ENCODE measurements at places on chromosomes 2 and 18.

- no peak for DNase-seq
Observed at GRCh38 chr2:173393186-173393585, 38.5 kb downstream of the CDCA7 start.

DNA sequence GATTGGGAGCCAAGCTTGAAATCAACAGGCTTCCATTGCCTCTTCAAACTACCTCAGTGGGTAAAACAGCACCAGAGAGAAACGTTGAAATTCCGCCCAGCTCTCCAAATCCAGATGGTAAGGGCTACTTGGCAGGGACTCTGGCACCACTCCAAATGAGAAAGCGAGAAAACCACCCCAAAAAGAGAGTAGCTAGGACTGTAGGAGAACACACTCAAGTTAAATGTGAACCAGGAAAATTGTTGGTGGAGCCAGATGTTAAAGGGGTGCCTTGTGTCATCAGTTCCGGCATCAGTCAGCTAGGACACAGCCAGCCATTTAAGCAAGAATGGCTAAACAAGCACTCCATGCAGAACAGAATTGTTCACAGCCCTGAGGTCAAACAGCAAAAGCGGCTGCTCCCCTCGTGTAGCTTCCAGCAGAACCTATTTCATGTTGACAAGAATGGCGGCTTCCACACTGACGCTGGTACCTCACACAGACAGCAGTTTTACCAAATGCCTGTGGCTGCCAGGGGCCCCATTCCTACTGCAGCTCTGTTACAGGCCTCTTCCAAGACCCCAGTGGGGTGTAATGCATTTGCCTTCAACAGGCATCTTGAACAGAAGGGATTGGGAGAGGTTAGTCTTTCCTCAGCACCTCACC is 167.3 kb downstream of the ASXL3 start:
- DNase-seq = no peak

DNA sequence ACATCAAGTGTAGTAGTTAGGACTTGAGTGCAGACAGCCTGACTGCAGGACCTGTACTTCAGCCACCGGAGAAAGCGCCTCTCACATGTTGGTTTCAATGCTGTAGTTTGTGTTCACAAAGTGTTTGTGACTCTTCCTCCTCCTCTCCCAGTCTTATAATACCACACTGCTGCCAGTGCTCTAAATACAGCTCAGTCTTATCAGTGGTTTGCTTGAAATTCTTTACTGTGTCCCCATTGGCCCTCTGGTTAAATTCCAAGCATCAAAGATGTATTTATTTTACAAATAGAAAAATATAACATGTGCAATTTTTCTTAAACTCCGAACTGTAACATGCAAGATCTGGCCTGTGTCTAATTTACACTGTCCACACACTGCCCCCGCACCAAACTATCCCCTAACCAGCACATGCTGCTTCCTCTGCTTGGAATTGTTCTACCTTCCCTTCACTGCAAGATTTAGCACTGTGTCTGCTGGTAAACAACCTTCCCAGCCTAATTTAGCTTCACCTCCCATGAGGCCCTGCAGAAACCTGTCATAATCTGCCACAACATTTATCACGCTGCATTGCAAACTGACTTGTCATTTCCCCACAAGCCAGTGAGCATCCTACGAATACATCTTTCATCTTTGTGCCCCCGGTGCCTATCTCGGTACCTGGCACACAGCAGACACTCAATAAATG is 77.1 kb downstream of the SUMO1 start:
- no peak for DNase-seq

GRCh38 chr2:223306371-223306770 is 254.4 kb downstream of the KCNE4 start:
- DNase-seq = no peak

- no peak for DNase-seq
Observed at GRCh38 chr2:226180281-226180884, 619.2 kb downstream of the IRS1 start.

DNA sequence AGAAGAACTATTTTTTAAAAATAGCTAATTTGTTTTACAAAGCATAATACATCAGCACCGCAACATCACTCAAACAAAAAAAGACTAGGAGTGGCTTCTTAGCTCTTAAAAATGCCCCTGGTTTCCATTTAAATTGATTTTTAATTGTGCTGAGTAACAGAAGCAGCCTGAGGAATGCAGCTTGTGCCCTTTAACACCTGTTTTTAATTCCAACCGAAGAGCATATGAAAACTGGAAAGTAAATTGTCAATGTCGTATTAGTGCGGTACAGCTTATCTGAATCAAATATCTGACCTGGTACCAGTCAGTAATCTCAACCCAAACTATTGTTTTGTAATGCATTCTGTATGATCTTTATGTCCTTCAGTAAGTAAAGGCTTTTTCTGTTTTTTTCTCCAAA is 13.2 kb upstream of the CD302 start:
- no peak for DNase-seq

- no peak for DNase-seq
Observed at GRCh38 chr2:2623939-2624338, 292.9 kb upstream of the MYT1L start.

- DNase-seq = no peak
Observed at GRCh38 chr2:60605866-60606265, 52.4 kb upstream of the BCL11A start.

GRCh38 chr2:71156573-71156972 is 26.1 kb downstream of the MPHOSPH10 start:
- DNase-seq = no peak

DNA sequence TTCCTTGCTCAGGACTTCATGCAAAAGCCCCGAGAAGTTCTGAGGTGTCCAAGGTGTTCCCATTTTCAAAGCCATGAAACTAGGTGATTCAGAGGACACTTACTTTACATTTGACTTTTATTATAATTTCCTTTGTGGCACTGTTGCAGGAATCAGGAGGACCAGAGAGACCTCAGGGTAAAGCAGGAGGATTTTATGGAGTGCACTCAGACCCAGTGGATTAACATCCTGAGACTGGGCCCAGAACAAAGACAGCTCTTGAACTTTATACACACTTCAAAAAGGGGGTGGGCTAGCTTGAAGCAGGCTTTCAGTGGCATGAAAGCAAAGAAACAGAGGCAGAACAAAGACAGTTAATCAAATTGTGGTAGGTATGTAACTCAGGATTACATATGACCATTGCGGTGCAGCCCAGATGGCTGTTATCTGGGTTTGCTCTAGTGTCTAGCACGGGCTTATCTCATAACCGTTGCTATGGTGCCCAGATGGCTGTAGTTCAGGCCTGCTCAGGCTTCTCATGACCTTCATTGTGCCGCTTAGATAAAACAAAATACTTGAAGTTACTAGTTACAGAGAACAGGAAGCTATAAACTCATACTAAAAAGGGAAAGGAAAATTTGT is 39.4 kb downstream of the TMEM182 start:
- no peak for DNase-seq

GRCh38 chr2:233429175-233429897 is 75.0 kb downstream of the DGKD start:
- no peak for DNase-seq

DNA sequence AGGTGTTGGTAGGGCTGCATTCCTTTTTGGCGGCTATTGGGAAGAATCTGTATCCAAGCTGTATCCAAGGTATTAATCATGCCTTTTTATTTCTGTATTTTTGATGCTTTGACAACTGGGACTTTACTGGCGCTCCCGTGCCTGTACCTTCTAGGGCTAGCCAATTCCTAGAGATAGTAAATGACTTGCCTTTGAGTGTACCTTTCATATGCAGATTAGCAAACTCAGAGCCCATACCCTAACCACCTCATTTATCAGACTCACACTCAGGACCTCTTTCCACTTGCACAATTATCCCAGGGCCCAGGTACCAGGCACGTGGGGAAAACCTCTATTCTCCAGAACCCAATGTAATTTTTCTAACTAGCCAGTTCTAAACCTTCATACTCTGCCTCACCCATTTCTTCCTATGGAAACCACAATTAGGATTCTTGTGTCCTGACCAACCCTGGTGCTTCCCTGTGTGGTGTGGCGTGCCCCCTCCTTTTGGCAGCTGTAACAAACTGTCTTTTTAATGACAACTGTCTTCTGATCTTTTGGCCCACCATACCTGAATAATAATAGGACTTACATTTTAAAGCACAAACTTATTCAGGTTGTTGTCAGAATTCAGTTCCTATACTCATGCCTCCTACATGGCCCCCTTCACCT is 65.8 kb upstream of the PNPT1 start:
- DNase-seq = no peak

DNA sequence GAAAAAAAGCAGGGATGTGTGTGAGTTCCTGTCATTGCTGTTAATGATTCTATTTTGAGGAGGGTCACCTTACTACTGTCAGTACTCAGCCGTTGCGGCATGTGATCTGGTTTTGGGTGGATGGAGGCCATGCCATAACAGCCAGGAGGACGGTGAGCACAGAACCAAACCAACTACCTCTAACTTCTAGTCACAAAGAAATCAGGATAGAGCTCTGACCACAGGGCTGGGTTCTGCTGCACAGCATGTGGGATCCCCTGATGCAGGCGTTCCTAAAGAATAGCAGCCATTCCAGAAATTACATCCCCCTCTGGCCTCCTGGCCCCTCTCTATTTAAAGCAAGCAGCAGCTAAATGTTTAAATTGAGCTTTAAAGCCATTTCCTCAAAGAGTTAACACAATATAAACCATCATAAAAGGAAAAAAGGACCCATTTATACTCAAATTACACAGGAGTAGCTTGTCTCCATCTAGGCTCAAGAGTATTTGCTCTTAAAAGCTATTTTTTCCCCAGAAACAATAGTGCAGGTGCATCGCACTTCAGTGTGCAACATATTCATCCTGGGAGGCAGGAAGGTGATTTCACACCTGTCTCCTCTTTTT is 786.4 kb downstream of the RNF144A start:
- DNase-seq = no peak

GRCh38 chr2:164542581-164543021 is 78.7 kb downstream of the GRB14 start:
- no peak for DNase-seq

GRCh38 chr2:145919477-145919876 is 1399.6 kb upstream of the ZEB2 start:
- no peak for DNase-seq

GRCh38 chr2:36513661-36514060 is 84.3 kb downstream of the FEZ2 start:
- DNase-seq = no peak

GRCh38 chr2:125167152-125167551 is 1142.1 kb downstream of the CNTNAP5 start:
- no peak for DNase-seq

- no peak for DNase-seq
Observed at GRCh38 chr2:219099329-219099728, 38.6 kb upstream of the IHH start.

GRCh38 chr2:85132834-85133637 is at the start of gene TCF7L1:
Gene TCF7L1 (plus strand): TSS chr2:85133392. CDS start chr2:85133685, 293 bp downstream.
- DNase-seq = peak; percentile 85

GRCh38 chr18:39966275-39966674 is 1988.8 kb upstream of the PIK3C3 start:
- no peak for DNase-seq

DNA sequence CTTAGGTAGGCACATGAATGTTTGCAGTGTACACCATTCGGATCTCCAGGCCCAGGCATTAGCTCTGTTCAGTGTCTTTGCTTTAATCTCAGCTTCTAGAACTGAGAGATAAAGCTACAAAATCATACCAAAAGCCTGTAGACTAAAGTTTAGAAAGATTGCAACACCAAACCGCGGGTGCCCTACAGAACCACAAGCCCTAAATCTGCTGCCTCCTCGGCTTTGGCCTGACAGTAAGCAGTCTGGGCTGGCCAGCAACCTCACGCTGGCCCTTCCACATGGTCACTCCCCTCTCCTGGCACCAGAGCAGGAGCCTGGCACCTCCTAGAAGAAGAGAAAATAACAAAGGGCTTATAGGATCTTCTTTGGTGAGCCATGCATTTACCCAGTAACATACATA is 8.9 kb upstream of the OSR1 start:
- DNase-seq = no peak

GRCh38 chr2:229416116-229416694 is 145.1 kb upstream of the PID1 start:
- no peak for DNase-seq

DNA sequence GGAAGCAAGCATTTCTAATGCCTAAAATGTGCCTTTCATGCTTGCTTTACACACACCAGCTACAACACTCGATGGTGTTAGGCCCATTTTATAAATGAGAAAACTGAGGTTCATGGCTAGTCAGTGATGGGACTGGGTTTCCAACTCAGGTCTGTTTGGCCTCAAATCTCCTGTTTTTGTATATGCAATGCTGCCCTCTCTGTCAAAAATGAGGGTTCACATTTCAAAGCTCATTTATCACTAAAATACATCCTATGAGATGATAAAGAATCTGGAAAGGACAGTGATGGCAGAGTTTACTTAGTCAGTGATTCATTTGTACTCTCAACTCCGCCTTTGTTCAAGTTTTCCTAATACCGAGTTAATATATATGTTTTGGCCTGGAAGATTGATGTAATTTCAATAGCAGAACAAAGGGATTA is 92.3 kb downstream of the KCTD1 start:
- DNase-seq = no peak

GRCh38 chr2:226683196-226683595 is 116.4 kb downstream of the IRS1 start:
- DNase-seq = no peak

DNA sequence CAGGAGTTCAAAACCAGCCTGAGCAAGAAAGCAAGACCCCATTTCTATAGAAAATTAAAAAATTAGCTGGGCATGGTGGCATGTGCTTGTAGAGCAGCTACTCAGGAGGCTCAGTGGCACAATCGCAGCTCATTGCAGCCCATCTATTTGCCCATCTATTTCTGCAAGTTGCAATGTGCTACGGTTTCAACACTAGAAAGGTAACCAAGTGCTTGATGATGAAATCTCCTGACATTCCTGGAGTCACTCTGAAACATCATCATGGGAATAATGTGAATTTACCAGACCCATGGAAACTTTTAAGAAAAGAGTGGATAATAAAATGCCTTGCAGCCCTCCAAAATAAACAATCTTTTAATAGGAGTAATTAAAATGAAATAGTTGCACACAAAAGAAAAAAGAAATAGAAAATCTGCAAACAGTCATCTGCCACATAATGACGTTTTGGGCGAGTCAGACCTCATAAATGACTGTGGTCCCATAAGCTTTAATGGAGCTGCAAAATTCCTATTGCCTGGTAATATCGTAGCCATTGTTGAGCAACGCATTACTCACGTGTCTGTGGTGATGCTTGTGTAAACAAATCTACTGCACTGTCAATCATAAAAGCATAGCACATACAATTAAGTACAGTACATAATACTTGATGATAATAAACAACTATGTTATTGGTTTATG is 46.6 kb upstream of the AMMECR1L start:
- no peak for DNase-seq

DNA sequence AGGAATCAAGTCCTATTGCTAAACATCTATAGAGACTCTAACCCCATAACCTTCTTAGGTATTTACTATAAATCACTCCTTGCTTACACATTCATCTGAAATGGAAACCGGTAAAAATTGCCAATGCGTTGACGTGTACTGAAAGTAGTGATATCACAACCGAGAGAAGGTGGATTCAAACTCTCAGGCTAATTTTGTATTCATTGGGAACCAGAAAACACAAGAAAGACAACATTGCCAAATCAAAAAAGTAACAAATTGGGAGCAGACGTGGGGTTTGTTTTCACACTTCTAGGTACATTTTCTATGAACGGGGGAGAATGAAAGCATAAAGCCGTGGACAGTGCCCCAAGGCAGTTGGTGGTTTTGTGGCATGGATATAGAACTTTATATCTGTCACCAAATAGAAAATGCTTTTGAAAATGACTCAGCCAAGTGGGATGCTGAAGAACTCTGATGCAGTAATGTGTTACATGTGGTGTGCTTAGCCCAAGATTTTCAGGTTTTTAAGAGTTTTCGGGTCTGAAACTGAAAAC is 155.1 kb upstream of the RASGRP3 start:
- DNase-seq = no peak
